ENCODE measurements at places on chromosomes 16 and 17. TPM values are rescaled to one million over a fixed set of nuclear protein-coding genes. Genes with fewer than 3 reads are reported as not detected.

ZNF19 gene
- total RNA-seq, result 5.1 TPM

KRTAP16-1 gene
- not detected for total RNA-seq

CDT1 gene
- total RNA-seq, result 11.3 TPM

SLC6A2 gene
- total RNA-seq, result not detected

SNF8 gene
- total RNA-seq, result 114 TPM

PYY gene
- 0.48 TPM for total RNA-seq

CMTR2 gene
- 36.9 TPM for total RNA-seq

HCRT gene
- total RNA-seq, result not detected

ALOXE3 gene
- 0.75 TPM for total RNA-seq

TNFSF13 gene
- 13.5 TPM for total RNA-seq

PPY gene
- total RNA-seq, result not detected

NOD2 gene
- 0.46 TPM for total RNA-seq

HOXB5 gene
- total RNA-seq, result 3.8 TPM

PPP1R27 gene
- not detected for total RNA-seq

TEDC2 gene
- total RNA-seq, result 12.0 TPM

KRTAP9-6 gene
- not detected for total RNA-seq

SLC38A8 gene
- total RNA-seq, result not detected

CCDC200 gene
- not detected for total RNA-seq

ABCC3 gene
- total RNA-seq, result 1.3 TPM

TBC1D3C gene
- total RNA-seq, result not detected

GPR142 gene
- not detected for total RNA-seq

ACTG1 gene
- total RNA-seq, result 8,883 TPM

C17orf78 gene
- not detected for total RNA-seq

ST6GALNAC1 gene
- total RNA-seq, result not detected

DNAI2 gene
- not detected for total RNA-seq

FN3K gene
- 5.8 TPM for total RNA-seq

CBX1 gene
- total RNA-seq, result 78.6 TPM

MEOX1 gene
- total RNA-seq, result 2.6 TPM

HOXB4 gene
- total RNA-seq, result 3.6 TPM

UTS2R gene
- not detected for total RNA-seq

MED9 gene
- total RNA-seq, result 11.9 TPM

C16orf92 gene
- total RNA-seq, result not detected

CACNG3 gene
- total RNA-seq, result not detected

CSH1 gene
- total RNA-seq, result not detected

SLC46A1 gene
- 5.2 TPM for total RNA-seq

KCNG4 gene
- total RNA-seq, result not detected

KRT36 gene
- not detected for total RNA-seq

CLDN6 gene
- 359 TPM for total RNA-seq

HS3ST3A1 gene
- 37.5 TPM for total RNA-seq

TK2 gene
- total RNA-seq, result 25.7 TPM

ZNF174 gene
- 8.0 TPM for total RNA-seq

GINS2 gene
- 6.5 TPM for total RNA-seq

SMIM36 gene
- not detected for total RNA-seq

CCL7 gene
- total RNA-seq, result not detected

MARCHF10 gene
- total RNA-seq, result 1.3 TPM

All from kidney epithelial cell (primary cell).